Activated naive CD4-positive, alpha-beta T cell treated with anti-CD3 and anti-CD28 coated beads, Interleukin-2, amount 10 ng/mL, durations not matched to agents 7 days and 5 days (primary cell): ENCODE measurements at places on chromosomes 7 and 10.
A peak's percentile ranks its signal among the peaks of the same experiment; 100 is the strongest.

- no peak for DNase-seq
Observed at GRCh38 chr10:30897547-30897946, 134.1 kb downstream of the ZNF438 start.

DNA sequence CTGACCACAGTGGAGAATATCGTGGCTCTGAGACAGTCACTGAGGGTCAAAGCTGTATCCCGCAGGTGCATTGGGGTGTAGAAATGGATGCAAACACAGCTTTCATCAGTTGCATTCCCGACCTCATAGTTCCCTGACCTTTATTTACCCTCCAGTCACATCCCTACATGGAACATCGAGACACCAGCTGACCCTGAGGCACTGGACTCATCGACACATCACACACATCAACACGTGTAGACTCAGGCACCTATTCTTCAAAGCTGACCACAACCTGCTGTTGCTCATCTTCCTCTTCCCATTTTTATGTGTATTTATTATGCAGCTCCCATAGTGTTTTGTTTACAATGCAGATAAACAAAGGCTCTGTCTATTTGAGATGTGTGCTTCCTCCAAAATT is 396.9 kb upstream of the NRP1 start:
- DNase-seq, result no peak

DNA sequence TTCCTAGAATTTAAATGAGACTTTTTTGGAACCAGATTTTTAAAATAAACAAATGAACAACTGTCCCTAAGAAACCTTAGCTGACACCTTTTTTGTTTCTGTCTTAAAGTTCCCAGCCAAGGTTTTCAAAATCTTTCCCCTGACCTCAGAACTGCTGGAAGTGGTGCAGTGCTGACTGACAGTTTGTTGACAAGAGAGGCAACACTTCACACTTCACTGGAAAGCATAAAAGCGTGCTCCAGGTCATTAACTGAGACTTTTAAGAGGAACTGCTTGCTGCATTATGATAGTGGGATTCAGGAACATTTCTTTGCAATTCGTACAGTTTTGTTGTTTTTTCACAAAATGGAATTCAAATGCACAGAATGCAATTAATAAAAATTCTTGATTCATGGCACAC is 36.2 kb downstream of the SYPL1 start:
- no peak for DNase-seq

GRCh38 chr7:116436305-116436826 is 63.2 kb upstream of the CAV2 start:
- DNase-seq, result no peak

- no peak for DNase-seq
Observed at GRCh38 chr7:73893342-73894101, 32.6 kb downstream of the TMEM270 start.

DNA sequence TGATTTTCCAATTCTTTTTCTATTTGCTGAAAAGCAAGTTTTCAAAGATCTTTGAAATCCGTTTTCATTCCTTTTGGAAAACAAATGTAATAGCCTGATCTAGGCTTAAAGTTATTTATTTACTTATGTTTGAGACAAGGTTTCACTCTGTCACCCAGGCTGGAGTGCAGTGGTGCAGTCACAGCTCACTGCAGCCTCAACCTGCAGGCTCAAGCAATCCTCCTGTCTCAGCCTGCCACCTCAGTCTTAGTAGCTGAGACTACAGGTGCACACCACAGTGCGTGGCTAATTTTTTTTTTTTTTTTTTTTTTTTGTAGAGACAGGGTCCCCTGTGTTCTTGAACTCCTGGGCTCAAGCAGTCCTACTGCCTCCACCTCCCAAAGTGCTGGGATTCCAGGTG is 4.6 kb downstream of the ST7 start:
- no peak for DNase-seq

GRCh38 chr10:68559841-68560185 is 324 bp upstream of the TET1 start:
- DNase-seq, result peak; percentile 40

DNA sequence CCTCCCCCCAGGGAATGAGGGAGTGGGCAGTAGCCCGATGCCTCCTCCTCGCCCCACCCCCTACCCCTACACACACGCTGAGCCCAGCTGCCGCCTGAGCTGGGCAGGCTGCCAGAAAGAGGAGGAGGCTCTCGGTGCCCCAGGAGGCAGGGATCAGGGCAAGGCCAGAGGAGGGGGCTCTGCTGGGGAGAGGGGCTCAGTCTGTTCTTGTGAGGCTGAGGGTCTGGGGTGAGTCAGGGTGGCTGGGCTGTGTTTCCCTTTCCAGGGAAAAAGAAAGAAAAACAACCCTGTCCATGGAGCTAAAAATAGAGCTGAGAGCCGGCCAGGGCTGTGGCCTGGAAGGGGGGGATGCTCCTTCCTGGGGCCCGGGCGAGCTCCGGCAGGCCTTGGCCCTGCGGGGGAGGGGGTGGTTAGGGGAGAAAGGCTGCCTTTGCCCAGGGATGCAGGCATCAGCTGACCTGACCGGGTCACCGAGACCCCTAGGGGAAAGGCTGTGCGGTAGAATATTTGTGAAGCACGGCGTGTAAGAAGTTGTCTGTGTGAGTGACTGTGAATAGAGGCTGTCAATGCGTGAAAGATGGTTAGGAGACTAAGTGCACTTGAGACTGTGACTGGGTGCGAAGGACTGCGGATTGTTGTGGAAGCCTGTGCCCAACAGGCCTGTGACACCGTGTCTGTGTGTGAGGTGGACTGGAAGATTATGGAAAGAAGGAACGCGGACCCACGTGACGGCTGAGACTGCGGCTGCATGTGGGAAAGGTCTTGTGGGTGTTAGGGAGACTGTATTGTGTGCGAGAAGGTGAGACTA is 1.2 kb upstream of the LZTS2 start:
- DNase-seq, result peak; percentile 74

DNA sequence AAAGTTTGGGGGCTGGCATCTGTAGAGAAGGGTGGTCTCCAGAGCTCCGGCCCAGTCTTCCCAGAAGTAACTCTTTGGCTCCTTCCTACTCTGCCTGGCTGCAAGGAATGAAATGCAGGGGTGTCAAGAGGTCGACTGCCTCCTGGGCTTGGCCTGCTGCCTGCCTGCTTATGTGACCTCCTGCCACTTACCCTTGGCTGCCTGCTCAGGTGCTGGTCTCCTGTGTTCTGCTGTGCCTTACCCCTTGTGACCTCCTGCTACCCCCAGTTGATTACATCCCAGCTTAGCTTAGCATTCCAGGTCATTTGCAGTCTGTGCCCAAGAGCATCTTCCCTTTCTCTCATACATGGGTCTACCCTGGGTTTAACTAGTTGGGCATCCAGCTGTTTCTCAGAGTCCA is 180.2 kb downstream of the PTPN20 start:
- no peak for DNase-seq

DNA sequence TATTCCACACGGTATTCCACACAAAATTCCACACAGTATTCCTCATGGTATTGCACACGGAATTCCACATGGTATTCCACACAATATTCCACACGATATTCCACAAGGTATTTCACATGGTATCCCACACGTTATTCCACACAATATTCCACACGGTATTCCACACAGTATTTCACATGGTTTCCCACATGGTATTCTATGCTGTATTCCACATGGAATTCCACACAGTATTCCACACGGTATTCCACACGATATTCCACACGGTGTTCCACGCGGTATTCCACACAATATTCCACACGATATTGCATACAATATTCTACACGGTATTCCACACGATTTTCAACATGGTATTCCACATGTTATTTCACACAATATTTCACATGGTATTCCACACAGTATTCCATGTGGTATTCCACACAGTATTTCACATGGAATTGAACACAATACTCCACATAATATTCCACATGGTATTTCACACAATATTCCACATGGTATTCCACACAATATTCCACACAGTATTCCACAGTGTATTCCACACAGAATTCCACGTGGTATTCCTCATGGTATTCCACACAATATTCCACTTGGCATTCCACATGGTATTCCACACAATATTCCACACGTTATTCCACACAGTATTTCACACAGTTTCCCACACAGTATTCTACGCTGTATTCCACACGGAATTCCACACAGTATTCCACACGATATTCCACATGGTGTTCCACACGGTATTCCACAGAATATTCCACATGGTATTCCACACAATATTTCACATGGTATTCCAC is 136.0 kb upstream of the CHST15 start:
- DNase-seq, result no peak

DNA sequence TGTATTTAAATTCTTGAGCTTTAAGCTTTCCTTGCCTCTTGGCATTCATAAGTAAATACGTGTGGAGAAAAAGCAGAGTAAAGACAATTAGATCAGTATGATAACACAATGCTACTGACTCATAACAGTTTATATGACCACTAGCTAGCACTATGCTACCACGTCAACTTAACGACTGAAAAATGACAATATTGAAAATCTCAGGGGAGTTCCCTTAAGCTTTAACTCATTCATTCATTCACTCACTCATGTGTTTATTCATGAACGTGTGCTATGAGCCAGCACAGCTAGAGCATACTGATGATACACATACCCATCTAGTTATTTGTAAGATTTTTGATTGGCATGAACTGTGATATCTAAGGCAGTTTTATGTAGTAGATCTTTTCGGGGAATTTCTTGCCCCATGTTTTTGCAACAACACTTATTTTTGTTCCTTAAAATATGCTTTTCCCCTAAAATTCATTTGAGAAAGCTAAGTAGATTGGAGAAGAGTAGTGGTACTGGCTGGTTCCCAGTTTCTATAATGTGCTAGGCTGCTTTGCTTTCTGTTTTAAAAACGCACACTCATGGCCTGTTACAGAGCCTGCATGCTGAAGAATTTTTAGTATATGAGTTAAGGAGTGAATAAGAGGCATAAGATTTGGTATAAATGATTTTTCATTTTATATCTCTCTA is 57.4 kb upstream of the ACBD5 start:
- DNase-seq, result no peak

GRCh38 chr10:112532189-112532588 is 85.2 kb downstream of the VTI1A start:
- DNase-seq, result no peak

GRCh38 chr10:7560519-7560918 is 106.2 kb downstream of the ITIH5 start:
- DNase-seq, result no peak

DNA sequence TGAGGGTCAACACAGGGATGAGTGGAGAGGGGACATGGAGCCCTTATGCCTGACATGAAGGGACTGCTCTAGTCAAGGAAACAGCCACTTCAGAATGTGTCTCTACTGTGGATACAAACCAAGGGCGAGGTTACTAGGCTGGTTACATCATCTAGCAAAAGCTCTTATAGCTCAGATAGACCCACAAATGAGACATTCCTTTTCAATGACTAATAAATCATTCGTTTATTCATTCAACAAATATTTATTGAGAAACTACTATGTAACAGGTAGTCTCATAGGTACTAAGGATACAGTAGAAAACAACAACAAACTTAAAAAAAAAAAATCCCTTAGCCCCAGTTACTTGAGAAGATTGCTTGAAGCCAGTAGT is 219.5 kb downstream of the KIAA1217 start:
- DNase-seq, result no peak

DNA sequence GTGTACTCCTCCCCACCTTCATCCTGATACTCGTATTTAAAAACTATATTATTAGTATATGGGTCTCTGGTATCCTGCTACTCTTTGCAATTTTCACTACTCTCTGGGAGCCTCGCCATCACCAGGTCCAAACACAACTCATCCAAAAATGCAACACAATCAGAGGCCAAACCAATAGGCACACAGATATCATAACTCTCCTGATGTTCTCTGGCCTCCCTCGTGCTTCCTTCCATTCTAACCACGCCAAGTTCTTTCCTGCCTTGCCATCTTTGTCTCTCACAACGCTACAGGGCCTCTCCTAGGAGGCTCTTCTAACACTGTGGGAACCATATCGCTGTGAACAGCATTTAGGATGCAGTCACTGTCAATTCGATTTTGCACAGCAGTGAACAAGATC is 7.3 kb downstream of the RHEB start:
- DNase-seq, result no peak

DNA sequence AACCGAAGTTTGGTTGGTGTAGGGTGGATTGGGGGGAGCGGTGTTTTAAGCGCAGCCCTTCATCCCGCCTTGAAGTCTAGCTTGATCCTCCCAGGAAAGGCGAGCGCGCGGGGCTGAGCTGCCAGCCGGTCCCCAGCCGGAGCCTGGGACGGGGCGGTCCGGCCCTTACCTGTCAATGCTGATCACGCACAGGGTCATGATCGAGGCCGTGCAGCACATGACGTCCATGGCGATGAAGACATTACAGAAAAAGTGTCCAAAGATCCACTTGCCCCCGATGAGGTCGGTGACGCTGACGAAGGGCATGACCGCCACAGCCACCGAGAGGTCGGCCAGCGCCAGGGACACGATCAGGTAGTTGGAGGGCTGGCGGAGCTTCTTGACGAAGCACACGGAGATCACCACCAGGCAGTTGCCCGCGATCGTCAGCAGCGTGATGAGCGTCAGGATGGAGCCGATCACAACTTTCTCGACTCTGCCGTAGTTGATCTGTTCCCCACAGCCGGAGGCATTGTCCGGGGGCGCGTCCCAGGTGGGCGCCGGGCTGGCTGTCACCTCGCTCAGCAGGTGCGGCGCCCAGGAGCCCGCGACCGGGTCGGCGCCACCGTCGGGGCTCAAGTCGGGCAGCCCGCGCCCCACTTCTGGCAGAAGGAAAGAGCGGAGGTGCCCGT is 740 bp downstream of the HTR7 start:
- DNase-seq, result peak; percentile 24

- no peak for DNase-seq
Observed at GRCh38 chr10:66782144-66782543, 143.7 kb upstream of the LRRTM3 start.

DNA sequence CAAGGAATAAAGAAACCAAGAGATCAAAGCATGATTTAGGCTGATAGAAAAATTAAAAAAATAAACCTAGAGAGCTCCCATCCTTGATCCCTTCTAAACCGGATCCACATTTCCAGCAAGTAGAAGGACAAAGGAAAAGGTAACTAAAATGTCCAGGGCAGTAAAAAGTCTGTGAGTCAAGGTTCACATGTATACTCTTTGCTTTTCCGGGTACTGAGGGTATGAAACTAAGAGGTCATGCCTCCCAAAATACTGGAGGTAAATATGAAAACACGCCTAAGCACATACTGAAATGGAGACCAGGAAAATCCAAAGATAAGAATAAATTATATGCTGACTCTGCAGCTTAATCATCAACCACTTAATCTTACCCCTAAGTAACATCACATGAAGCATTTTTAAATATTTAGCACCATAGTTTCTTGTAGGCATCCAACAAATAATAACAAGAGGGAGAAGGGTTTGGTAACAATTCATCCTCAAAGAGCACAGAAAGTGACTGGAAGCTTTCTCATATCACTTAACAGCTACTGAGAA is 35.4 kb downstream of the JAZF1 start:
- no peak for DNase-seq

DNA sequence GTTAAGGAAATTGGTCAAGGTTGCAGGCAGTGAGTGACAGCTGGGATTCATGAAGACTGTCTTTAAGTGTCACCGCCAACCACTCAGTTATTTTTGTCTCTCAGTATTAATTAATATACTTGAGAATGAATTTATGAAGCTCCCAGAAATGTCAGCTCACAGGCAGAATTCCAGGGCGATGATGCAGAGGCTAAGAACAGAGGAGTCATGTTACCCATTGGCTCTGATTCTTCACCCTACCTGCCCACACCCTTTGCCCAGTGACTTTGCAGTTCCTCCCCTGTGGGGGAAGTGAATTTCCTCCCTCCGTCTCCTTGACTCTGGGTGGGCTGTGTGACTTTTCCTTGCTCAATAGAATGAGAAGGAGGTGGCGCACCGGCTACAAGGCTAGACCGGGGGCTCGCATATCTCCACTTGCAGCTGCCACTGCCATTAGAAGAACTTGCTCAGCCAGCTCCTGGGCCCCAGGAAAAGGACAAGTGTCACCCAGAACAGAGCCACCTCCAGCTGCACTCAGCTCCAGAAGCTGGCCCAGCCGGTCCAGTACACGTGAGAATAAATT is 157.1 kb upstream of the PRKCQ start:
- no peak for DNase-seq
